ENCODE measurements at places on chromosomes 3 and 15.

DNA sequence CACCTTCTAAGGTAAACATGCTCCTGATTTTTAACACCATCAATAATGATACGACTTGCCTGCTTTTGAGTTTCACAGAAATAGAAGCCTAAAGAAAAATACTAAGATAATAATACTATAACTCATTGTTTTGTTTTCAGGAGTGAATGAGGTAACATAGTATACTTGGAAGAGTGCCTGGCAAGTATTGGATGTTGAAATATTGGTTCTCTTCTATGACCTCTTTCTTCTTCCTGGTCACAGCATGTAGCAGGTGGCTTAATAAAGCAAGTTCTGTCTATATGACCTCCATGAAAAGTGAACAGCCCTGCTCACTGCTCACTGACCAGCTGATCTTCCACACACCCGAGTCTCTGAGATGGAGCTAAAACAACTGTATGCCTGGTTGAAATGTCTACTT lies 312.3 kb upstream of the ONECUT1 start:
- DNase-seq = no peak

DNA sequence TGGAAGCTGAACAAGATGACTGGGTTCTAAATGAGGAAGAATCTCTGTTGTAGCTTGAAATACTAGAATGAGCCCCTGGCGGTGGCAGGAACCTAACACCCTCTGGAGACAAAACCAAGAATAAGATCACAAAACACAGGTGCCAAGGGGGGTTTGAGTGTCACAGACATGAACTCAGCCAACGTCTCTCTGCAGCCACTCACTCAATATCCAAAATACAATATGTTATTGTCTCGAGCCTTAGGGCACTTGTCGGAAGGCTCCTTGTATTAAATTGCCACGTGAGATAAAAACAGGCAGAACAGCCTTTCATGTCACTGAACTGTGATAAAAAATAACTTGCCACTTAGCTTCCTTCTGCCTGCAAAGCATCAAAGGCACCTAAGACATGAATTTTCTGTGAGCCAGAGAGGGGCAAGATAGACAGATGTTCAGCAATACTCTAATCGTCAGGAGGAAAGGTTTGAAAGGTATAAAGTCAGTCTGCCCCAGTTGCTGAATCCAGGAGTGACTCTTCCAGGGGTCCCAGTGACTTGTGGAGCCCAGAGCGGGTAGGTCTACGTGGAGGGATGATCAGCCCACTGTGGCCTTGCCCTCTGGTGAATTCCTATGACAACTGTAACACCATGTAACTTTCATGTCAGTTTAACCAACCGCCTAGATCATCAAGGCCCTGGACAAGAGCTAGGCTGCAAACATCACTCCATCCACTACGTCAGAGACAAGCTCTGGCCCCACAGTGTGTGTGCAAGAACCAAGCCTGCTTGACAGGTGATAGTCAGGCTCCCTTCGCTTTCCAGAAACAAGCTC lies 165.2 kb downstream of the OSBPL10 start:
- no peak for DNase-seq

- DNase-seq = peak; percentile 68
These were observed 472 bp downstream of the BSN start for GRCh38 chr3:49554633-49555265.

DNA sequence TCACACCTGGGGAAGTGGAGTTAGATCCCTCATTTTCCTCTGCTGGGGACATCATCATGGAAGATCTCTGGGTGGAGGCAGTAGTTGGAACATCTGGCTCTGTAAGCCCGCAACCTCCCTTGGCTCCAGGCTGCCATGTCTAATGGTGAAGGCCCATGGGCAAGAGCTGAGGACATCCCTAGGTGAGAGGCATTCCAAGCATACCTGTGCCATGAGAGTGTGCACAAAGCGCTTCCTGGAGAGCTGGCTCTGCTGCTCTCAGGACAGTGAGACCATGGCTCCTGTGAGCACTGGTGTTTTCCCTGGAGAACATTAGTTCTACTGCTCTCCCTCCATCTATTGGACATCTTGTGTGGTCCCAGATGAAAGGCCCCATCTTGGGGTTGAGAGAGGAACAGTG lies 7.7 kb downstream of the MAPKAPK3 start:
- no peak for DNase-seq

DNA sequence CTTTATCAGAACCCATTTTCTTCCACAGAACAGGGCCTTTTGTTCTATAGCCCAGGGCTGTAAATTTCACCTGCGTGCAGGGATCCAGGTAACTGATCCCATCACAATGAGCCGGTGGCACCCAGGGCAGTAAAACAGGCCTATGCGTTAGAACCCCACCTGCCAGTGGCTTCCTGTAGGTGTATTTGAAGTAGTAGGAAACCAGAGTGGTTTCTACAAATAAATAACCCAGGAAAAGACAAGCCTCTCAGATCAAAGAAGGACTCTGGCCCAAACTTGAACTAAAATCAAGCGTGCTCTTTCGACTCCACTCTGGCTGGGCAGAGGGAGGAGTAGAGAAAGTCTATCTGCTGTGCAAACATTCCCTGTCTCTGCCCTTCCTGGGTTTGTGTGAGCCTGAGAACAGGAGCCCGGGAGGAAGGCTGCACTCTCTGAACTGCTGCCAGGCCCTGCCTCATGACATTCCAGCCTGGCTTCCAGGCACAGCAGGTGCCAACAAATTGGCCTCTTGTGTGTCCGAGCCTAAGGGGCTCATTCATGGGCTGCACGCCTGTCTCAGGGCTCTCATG lies 77.7 kb downstream of the CEMIP start:
- no peak for DNase-seq

- no peak for DNase-seq
These were observed 166.2 kb downstream of the CHDH start for GRCh38 chr3:53680028-53680427.

DNA sequence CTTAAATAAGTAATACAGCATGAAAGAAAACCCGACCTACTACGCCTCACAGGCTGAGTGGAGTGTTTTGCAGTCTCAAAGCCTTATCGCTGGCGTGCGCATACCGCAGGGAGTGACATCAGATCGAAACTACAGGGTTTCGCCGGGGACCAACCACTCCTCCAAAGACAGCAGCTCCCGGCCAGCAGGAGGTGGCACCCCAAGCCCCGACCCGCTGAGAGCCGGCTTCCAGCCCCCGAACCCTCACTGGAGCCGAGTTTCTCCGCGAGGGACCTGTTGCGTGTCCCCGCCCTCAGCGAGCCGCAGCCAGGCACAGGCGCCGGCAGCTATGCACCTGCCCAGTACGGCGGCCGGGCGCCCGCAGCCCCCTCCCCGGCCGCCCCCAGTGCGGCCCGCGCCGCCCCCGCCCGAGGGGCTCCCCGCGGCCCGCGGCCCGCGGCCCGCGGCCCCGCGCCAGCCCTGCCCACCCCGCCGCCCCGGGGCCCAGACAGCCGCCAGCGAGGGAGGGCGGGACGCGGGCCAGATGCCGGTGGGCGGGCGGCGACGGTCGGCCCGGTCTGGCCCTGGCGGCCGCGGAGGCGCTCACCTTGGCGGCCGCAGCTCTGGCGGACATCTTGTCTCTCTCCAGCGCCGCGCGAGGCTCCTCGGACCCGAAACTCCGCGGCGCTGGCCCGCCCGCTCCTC lies 710 bp downstream of the TJP1 start:
- no peak for DNase-seq

- no peak for DNase-seq
These were observed 99.1 kb upstream of the SMAD3 start for GRCh38 chr15:66966256-66966655.

DNA sequence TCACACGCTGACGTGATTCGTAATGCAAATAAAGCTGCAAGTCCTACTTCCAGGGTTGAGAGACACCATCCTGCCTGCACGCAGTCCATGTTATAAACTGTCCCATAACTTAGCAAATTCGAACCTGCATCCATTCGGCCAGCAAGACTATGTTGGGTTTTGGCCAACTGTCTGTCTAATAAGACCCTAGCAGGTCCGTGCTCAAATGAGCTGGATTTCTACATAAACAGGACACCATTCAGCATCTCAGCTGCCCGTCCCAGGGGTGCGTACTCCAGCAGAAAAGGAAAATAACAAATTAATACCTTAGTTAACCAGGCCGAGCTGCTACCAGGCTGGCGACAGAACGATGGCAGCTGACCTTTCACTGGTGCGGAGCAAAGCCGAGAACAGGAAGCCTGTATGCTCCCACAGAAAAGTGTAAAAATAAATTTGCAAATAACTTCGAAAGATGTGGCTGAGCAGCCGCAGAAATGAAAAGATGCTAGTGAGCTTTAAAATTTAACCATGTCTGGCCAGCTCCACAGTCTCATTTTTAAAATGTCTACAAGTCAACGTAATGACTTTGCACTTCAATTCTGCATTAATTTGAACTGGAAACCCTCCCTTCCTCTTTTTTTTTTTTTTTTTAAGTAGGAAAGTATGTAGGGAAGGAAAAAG lies 97.1 kb upstream of the SNRPA1 start:
- no peak for DNase-seq

DNA sequence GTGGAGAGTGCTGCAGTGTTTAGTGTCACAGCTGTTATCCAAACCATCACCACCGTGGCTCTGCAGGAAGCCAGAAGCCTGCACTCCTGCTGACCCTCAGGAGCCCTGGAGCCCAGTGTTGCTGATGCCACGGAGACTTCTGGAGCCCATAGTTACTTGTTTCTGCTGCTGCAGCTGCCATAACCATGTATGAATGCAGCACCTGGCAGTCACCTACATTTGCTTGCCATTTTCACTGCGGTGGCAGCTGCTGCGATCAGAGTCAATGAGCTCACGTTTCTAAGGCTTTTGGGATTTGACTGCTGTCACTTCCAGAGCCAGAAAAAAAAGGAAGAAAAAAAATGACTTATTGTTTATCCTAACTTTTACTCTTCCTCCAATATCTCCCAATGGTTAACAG lies 299.2 kb upstream of the THRB start:
- no peak for DNase-seq

DNA sequence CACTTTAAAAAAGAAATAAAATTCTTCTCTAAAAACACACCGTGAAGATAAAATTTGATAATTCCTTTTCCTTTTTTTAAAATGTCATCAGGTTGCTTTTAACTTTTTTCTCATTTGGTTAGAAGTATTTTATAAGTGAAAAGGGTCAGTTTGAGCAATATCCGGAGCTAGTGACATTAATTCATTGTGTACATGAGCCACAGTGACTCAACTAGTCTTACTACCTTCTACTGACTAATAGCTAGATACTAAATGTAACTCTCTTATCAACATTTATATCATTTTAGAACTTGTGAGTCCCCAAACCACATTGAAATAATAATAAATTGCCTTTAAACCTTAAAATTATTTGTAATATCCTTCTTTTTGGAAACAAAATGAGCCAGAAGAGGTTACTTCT lies 101.2 kb upstream of the ZBTB20 start:
- no peak for DNase-seq

GRCh38 chr3:109023656-109024254 lies 70.1 kb upstream of the GUCA1C start:
- DNase-seq = peak; percentile 2

GRCh38 chr3:29644261-29644660 lies 363.4 kb downstream of the RBMS3 start:
- no peak for DNase-seq

- DNase-seq = no peak
These were observed 62.0 kb downstream of the SFMBT1 start for GRCh38 chr3:52983828-52984227.

- DNase-seq = no peak
These were observed 52.3 kb downstream of the KBTBD12 start for GRCh38 chr3:127967316-127967715.

DNA sequence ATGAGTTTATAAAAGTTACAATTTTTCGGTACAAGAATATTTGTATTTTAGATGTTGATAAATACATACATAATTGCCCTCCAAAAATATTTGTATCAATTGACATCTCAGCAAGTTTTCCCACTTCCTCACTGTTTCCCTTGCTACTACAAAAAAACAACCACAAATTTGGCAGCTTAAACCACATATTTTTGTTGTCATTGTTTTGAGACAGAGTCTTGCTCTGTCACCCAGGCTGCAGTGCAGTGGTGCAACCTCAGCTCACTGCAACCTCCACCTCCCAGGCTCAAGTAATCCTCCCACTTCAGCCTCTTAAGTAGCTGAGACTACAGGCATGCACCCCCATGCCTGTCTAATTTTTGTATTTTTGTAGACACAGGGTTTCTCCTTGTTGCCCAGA lies 162.8 kb upstream of the RARB start:
- DNase-seq = no peak

GRCh38 chr3:54094926-54095325 lies 27.4 kb upstream of the CACNA2D3 start:
- DNase-seq = no peak

DNA sequence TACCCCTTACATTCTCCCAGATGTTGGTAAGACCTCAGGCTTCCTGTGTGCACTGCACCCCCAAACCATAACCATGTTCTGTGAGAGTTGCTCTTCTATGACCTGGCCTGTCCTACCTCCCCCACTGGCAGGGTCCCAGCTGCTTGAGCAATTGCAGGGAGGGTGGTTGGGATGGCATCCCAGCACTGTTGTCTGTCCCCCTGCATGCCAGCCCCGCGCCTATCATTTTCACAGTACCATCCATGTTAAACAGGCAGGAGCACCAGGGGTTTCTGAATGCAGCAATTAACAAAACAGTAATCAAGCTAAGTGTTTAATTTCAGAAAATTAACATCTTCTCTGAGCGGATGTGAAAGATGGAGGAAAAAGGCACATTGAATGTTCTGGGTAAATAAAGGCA lies 345.5 kb downstream of the EPHB1 start:
- DNase-seq = no peak

DNA sequence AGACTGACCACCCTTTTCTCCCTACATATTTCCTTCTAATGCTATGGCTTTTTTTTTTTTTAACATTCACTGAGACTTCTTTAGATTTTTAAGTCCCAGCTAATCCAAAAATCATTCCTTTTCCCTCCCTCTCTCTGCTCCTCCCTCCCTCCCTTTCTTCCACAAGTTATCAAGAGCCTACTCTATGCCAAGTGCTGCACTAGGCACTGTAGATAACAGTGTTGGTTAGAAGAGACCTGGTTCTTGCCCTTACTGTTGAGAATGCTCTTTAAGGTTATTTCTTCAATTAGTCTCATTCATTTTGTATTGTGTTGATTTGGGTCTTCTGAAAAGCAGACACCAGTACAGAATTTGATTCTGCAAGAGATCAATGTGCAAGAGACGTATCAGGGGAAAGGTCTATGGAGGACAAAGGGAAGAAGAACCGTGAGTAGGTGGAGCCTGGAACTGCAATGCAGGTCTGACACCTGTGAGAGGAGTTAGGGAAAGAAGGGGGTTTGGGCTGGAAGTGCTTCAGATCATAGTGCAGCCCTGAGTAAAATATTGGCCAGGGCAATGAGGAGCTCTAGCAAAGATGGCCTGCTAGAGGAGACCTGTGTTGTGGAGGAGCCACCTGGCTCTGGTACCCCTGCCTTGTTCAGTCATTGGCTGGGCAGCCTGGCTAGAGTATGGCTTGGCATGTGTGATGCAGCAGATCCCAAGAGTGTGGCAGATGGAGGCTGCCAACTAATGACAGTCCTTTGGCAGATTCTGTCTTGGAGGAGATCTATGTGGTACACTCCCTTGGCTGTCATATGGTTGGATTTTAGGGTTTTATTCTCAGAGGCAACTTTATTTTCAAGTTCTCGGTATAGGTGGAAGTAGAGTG lies 9.7 kb upstream of the PCOLCE2 start:
- DNase-seq = no peak

DNA sequence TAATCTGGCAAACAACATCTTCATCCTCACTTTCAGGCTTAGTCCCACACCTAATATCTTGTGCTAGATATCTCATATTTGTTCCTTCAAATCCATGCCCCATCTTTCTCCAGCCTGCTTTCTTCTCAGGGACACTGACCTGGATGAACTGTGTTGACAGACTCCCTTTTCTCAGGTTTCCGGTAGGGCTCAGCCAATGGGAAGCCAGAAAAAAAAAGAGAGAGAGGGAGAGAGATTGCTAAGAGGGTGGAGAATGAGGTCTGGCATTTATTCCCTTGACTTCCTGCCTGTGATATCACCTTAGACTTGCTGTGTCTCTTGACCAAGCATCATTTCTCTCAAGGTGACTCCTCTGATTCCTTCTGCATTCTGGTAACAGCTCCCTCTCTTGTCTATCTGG lies 145.6 kb upstream of the ABI3BP start:
- DNase-seq = no peak
